ENCODE measurements at places on chromosomes 16 and 17.

- DNase-seq = peak; percentile 64
Measured at GRCh38 chr16:86072328-86073102, 173.6 kb downstream of the IRF8 start.

- no peak for DNase-seq
Measured at GRCh38 chr17:74736513-74737298, at the start of gene RAB37. Gene RAB37, plus strand, starts transcription at chr17:74737256. Its CDS starts 17 bp downstream, at chr17:74737273.

GRCh38 chr17:4332296-4332970 is 34.0 kb downstream of the UBE2G1 start:
- DNase-seq = no peak

- DNase-seq = no peak
Measured at GRCh38 chr17:31152271-31152670, 57.5 kb downstream of the NF1 start.

All from fibroblast of the conjunctiva (primary cell).